Prostate gland (tissue), 2 donors: ENCODE measurements at places on chromosomes 11 and 22. TPM values are rescaled to one million over a fixed set of nuclear protein-coding genes. Genes with fewer than 3 reads are reported as not detected.

DNA sequence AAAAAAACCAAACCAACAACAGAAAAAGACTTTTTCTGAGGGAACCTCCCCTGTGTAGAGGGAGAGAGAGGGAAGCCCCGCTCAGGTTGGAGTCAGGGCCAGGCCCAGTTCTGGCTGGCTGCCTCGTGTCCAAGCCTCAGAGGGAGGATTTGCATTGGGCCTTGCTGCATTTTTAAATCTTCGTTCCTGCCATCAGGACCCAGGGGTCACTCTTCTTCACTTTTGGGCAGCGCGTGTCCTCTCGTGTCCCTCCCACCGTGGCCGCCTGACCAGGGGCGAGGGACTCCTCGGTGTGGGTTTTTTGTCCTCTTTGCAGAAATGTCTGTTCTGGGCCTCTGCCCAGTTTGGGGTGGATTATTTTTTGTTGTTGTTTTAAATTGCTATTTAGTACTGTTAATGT, 57.9 kb downstream of the LRRC74B start:
- no peak for DNase-seq

GRCh38 chr22:40008726-40009291, 14.1 kb downstream of the FAM83F start:
- no peak for DNase-seq

- DNase-seq: no peak
Observed at GRCh38 chr11:119694334-119694733, 34.7 kb downstream of the NECTIN1 start.

DNA sequence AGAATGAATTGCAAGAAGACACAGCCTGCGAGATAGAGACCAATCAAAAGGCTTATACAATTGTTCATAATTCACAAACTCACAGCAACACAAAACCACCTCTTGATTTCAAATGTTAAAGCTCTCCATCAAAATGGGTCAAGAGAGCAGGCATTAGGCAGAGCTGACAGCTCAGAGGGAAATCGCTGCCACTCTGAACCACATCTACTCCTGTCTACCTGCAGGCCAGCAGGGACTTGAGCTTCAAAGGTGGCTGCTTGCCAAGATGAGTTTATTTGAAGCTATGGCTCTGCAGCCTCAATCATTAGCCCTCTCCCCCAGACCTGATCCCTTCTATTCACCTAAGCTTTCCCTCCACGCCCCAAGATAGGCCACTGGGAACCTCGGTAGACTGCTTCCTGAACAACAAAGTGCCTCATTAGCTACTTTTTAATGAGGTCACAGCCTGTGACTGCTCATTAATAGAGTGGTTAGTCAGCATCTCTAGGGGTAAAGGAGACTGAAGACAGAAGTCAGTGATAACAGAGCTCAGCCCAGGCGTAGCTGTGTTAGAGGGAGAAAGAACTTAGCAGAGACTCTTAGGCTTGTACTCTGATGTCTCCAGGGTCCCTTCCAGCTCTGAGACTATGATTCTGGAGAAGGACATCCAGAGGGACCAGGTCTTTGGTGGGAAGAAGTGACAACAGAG, 21.2 kb upstream of the OR10A5 start:
- DNase-seq: no peak

- peak; percentile 57 for DNase-seq
Observed at GRCh38 chr22:33803371-33804282, 116.6 kb downstream of the LARGE1 start.

- DNase-seq: no peak
Observed at GRCh38 chr11:87306262-87306851, 268.6 kb downstream of the TMEM135 start.

- DNase-seq: no peak
Observed at GRCh38 chr11:29627541-29627940, 389.3 kb downstream of the KCNA4 start.

GRCh38 chr11:134425413-134425812, 13.4 kb upstream of the B3GAT1 start:
- no peak for DNase-seq

DNA sequence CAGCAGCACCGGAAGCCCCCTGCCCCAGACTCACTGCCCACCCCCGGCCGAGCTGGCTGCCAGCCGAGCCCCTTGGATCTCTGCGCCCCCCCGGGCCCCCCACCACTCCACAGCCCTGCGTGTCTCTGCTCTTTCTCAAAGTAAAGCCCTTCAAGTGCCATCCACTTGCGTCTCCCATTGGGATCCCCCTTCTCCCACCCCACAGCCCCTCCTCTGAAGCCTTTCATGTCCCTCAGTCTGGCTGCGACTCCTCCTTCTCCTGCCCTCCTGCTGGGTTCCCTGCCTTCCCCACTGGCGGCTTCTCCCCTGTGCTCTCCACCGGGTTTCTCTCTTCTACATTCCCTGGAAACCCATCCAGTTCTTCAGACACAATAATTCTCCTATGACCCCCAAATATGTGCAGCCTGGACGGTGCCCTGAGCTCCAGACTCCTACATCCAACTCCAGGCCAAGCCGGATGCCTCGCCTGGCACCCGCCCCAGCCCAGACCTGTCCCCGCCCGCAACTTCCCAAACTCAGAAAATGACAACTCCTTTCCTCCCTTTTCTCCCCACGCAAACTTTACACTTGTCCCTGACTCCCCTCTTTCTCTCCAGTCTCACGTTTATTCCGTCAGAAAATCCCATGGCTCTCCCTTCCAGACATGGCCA, 108.9 kb downstream of the WNT7B start:
- DNase-seq: no peak

DNA sequence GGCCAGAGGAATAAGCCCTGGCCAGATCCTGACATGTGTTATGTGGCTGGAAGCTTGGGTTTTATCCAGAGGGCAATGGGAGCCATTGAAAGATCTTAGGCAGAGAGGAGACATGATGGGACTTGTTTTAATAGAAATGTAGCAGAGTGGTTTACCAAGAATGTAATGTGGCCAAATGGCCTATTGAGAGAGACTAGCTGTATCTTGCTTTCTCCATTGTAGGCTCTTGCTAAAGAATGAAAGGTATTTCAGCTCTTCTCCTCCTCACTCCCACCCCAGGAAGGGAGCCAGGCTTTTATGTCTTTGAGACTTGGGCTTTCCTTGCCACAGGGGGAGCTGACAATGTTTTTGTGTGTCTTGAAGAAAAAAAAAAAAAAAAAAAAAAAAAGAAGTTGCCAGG, 82.3 kb downstream of the TRIM29 start:
- DNase-seq: peak; percentile 77

DNA sequence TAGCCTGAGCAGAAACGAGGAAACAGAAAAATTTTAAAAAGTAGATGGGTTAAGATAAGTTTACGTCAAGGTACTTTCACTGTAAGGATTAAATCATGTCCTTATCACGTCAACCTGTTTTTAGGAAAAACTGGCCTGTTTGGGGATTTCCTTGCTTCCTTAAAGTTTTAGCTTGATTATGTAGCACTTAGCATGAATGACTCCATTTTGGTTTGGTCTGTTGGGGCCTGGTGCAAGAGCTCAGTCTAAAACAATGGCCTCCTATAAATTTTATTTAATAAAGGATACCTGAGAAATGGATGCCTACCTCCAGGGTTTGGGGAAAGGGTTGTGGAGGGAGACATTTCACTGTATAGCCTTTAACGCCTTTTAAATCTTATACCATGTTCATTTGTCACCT, 33.2 kb upstream of the CSTF3 start:
- no peak for DNase-seq

DNA sequence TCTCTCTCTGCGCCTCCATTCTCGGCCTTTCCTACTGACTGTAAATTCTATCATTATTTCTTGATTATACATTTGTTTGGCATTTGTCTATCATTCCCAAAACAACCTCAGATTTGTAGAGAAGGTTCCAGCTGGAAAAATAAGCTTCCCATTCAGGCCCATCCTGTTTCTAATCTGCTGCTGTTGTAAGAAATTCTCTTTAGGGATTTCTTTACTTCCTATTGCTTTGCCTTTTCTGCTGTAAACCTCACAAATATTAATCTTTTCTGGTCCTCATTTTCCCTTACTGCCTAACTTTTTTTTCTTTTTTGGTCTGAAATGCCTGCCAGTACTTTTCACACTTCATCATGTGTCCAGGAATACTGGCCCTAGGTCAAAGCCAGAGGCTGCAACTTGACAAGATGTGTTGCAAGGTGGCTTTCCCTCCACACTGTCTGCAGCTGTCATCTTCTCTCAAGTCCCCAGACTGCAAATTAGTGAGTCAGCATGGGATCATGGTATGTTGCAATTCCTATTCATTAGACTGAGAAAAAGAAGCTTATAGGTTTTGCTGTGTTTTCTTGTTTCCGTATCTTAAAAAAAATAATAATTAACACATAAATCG, 858.7 kb upstream of the CHORDC1 start:
- DNase-seq: no peak

SLC5A1 gene
- 4.8 TPM for total RNA-seq

OR4P4 gene
- not detected for total RNA-seq

OR6A2 gene
- 0.57 TPM for total RNA-seq
